ENCODE measurements at places on chromosomes 3 and 15.

- DNase-seq: no peak
These were observed 682.6 kb downstream of the ROBO1 start for GRCh38 chr3:79085171-79085570.

DNA sequence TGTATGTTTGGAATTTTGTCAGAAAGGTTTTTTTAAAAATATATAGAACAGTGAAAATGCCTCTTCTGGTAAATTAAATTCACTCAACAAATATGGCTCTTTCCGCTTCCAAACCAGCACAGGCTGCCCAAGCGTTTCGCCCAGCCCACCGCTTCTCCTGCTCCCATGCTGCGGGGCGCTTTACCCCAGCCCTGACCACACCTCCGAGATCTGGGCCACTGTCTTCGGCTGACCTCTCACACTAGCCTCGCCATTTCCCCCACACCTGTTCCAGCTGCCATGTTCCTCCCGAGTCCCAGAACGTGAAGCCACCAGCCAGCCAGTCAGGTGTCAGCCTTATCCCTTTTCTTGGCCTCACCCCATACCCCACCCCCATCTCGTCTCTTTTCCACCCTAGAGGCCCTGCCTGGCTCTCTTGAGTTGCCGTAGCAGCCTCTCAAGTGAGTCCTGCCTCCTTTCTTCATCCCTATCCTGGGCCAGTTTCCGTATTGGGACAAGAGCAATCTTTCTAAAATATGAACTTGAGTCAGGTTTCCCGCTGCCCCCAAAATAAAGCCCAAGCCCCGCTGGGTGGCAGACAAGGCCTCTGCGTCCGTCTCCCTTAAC is 46.5 kb downstream of the SLC12A8 start:
- no peak for DNase-seq

GRCh38 chr3:172170073-172170709 is 130.8 kb downstream of the FNDC3B start:
- DNase-seq: no peak

- DNase-seq: no peak
These were observed 42.2 kb upstream of the GNB5 start for GRCh38 chr15:52233405-52233804.

All from femur (tissue), 1 donor.